Mammary epithelial cell (primary cell): ENCODE measurements at places on chromosomes 12 and 14.
A peak's percentile ranks its signal among the peaks of the same experiment; 100 is the strongest.

DNA sequence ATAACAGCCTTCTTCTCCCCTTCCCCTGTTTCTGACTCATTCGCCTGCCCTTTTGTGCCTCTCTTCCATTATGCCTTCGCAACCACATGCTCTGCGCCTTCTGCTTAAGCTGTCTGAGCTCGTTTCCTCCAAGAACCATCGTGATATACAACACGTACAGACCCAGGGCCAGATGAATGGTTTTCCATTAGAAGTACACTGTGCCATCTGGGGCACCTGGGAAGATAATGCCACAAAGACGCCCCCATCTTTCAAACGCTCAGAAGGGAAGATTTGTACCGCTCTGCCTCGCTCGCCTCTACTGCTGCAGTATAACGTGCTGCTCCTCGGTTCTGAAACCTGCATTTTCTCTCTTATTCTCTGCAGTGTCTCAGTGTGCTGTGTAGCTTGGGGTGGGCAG, 470.9 kb upstream of the STXBP6 start:
- DNase-seq, result no peak

DNA sequence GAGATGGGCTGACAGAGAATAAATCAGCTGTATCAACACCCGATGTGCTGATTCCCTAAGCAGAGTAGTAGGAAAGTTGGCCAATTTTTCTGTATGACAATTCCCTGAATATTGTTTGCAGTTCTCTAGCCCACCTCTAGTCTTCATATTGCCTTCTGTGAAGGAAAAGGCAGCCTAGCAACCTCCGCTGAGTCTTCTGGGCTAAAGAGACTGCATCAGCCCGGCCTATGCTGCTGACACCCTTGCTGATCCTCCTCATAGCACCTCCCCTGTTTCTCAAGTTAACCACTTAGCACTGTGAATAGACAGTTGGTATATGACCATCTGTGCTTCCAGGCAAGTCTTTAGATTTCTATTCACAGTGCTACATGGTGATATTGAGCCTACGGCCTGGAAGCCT, 161.1 kb upstream of the EGLN3 start:
- no peak for DNase-seq

DNA sequence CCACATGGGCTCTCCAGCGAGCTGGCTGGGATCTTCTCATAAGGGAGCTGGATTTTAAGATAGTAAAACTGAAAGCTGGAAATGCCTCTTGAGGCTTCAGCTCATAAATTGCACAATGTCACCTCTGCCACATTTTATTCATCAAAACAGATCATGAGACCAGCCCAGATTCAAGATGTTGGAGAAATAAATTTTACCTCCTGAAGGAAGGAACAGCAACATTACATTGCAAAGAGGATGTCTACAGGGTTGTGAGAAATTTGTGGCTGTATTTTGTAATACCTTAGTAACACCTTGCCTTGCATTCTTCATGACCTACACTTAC, 43.1 kb upstream of the KRR1 start:
- DNase-seq, result no peak

GRCh38 chr12:26157001-26157400, 32.2 kb upstream of the BHLHE41 start:
- no peak for DNase-seq

DNA sequence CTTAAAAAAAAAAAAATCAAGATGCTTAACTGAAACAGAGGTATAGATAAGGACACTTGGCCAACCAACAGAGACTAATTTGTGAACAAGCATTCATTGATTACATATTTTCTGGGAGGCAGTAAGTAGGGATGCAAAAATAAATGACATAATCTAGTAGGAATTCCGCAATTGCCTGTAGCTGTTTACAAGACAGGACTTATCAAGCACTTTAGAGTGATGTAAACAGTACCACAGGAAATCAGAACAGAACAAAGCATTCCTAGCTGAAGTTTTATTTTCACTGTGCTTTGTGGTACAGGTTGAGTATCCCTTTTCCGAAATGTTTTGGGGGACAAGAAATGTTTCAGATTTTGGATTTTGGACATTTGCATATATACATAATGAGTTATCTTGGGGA, 68.2 kb upstream of the FGD4 start:
- peak; percentile 2 for DNase-seq

GRCh38 chr12:13000616-13000924, 505 bp upstream of the HEBP1 start:
- no peak for DNase-seq
